ENCODE measurements at places on chromosomes 7 and 10.

- H3K27ac ChIP-seq, result no peak overlapping the region
- no peak overlapping the region for H3K4me3 ChIP-seq
- peaks cover 27% of the 10 kb centered on the region for H3K27me3 ChIP-seq
- no peaks in the 10 kb centered on the region for H3K36me3 ChIP-seq
- no peaks in the 10 kb centered on the region for H3K4me1 ChIP-seq
These were observed 29.9 kb downstream of the NKX2-3 start for GRCh38 chr10:99562631-99563030.

DNA sequence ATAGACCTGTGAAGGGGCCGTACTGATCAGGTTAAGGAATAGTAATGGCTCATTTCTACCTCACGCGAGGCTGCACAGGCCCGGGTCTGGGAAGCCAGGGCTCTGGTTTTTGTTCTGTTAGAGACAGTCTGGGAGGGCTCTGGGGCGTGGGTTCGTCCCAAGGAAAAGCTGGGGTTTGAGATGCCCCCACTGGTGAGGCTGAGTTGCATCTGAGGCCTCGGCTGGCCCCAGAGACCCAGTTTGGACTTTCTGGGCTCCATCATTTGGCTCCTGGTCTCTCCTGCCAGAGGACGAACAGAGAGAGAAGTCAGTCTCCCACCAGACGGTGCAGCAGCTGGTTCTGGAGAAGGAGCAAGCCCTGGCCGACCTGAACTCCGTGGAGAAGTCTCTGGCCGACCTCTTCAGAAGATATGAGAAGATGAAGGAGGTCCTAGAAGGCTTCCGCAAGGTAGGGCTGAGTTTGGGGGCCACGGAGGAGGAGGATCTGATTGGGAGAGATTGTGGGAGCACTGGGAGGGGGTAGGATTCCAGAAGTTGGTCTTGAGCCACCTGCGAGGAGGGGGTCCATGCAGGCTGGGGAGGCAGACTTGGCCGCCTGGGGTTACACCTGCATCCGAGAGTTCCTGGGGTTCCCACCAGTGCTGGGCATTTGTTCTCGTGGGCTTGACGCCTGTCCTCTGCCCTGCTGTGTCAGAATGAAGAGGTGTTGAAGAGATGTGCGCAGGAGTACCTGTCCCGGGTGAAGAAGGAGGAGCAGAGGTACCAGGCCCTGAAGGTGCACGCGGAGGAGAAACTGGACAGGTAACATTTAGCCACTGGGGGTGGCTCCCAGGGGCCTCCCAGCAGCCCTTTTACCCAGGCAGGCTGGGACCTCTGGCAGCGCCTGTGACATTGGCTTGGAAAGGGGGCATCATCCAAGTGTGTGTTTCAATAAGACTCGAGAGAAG lies 22.5 kb upstream of the BTBD16 start:
- H3K27ac ChIP-seq, result no peak overlapping the region
- H3K4me3 ChIP-seq, result no peak overlapping the region
- no peak for DNase-seq
- H3K36me3 ChIP-seq, result peaks cover 3% of the 10 kb centered on the region

DNA sequence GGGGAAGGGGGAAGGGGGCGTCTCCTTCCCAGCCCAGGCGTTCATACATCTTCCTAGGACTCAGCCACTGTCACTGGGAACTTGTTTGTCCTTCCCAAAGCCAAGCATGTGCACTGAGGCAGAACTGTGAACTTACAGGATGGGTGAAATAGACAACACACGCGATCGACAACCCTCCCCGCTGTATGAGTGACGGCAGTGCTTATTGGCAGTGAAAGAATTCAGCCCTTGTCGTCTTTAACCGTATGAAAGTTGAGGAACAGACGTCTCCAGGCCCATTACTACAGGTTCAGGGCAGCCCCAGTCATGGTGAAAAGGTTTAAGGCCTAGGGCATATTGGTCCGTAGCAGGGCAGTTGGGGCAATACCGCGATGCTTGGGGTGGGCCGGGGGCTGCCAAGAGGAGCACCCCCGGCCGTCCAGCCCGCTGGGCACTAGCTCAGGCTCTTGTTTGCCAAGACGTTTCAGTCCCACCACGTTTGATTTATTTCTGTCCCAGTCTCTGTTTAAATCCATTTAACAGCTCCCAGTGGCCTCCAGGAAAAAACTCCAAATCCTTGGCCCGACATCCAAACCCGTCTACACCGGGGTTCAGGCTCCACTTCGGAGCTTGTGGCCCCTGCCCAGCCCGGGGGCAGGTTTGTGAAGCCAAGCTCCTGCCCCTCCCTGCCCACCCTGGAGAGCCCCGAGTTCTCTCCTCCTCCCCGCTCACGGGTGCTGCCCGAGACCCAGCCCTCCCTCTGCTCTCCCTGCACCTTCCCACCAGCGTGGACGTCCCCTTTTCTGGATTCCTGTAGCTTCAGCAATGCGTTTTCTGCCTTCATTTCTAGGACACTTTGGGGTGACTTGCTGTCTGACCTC lies 159.8 kb downstream of the DNAJB6 start:
- H3K27ac ChIP-seq, result no peak overlapping the region
- H3K27me3 ChIP-seq, result peaks cover 16% of the 10 kb centered on the region
- no peak for DNase-seq
- H3K36me3 ChIP-seq, result no peaks in the 10 kb centered on the region
- no peaks in the 10 kb centered on the region for H3K4me1 ChIP-seq

DNA sequence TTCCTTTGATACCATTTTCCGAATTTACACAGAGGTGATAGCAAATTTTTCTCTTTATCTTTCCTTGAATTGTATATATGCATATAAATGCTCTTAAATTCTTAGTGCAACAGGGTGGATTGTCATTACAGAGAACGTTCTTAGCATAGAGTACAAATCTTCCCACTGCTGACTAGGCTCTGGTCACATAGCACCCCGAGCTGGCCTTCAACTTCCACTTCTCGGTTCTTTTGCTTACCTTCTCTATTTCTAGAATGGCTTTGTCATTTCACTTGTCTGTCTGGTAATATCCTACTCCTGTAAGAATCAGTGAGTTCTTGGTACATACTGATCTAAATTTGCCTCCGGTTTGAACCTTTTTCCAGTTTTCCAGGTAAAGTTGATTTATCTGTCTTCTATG lies 13.4 kb downstream of the ADIRF start:
- H3K4me1 ChIP-seq, result peaks cover 25% of the 10 kb centered on the region
- no peaks in the 10 kb centered on the region for H3K36me3 ChIP-seq
- no peak overlapping the region for H3K4me3 ChIP-seq
- no peak for DNase-seq
- H3K27ac ChIP-seq, result no peak overlapping the region
- H3K27me3 ChIP-seq, result no peaks in the 10 kb centered on the region

GRCh38 chr10:95451568-95452524 lies 109.3 kb downstream of the SORBS1 start:
- H3K4me3 ChIP-seq, result no peak overlapping the region
- DNase-seq, result no peak
- no peaks in the 10 kb centered on the region for H3K36me3 ChIP-seq
- no peak overlapping the region for H3K27ac ChIP-seq
- no peaks in the 10 kb centered on the region for H3K4me1 ChIP-seq
- peaks cover 4% of the 10 kb centered on the region for H3K27me3 ChIP-seq

GRCh38 chr10:110207805-110208613 lies 604 bp downstream of the MXI1 start:
- no peaks in the 10 kb centered on the region for H3K36me3 ChIP-seq
- H3K27me3 ChIP-seq, result peaks cover 13% of the 10 kb centered on the region
- H3K4me3 ChIP-seq, result peak overlapping the region; percentile 95
- H3K27ac ChIP-seq, result peak overlapping the region; percentile 71
- DNase-seq, result peak; percentile 13

- peak overlapping the region; percentile 67 for H3K4me3 ChIP-seq
- peaks cover 2% of the 10 kb centered on the region for H3K27me3 ChIP-seq
- peaks cover 36% of the 10 kb centered on the region for H3K4me1 ChIP-seq
- peak overlapping the region; percentile 92 for H3K27ac ChIP-seq
These were observed 65.5 kb upstream of the SRPK2 start for GRCh38 chr7:105454095-105454747.

DNA sequence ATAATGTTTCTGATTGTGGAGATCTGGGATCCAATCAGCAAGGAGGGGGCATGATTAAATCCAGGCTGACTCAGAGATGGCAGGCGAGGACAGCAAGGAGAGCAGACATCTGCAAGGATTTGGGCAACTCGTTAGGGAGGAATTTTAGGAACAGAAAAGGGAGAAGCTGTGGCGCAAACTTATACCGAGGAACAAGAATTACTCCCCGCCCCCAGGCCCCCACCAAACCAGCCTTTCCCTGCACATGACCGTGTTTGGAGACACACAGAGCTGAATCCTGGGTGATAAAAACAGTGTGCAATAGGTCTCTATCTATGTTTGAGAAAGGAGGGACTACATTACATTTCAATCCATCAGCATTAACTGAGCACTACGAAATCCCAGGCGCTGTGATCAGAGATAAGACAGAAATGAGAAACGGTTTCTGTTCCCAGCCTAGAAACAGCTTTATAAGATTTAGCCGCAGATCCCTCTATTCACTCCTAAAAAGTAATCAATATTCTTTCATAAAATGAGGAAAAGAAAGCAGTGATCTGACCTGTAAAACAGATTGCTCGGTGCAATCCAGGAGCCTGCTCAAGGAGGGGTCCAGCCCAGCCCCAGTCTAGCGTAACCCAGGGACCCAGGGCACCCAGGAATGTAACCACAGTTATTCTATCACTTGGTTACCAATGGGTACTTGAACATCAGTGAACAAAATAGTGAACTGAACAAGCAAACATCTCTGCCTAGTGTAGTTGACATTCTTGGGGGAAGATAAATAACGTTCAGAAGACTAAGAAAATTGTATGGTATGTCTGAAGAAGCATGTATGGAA lies 37.2 kb upstream of the RAPGEF5 start:
- H3K4me3 ChIP-seq, result peak overlapping the region; percentile 29
- H3K4me1 ChIP-seq, result peaks cover 37% of the 10 kb centered on the region

- no peaks in the 10 kb centered on the region for H3K27me3 ChIP-seq
- H3K36me3 ChIP-seq, result no peaks in the 10 kb centered on the region
- no peak overlapping the region for H3K4me3 ChIP-seq
- peaks cover 31% of the 10 kb centered on the region for H3K4me1 ChIP-seq
- no peak for DNase-seq
These were observed 91.2 kb upstream of the PARD3 start for GRCh38 chr10:34906067-34906965.

DNA sequence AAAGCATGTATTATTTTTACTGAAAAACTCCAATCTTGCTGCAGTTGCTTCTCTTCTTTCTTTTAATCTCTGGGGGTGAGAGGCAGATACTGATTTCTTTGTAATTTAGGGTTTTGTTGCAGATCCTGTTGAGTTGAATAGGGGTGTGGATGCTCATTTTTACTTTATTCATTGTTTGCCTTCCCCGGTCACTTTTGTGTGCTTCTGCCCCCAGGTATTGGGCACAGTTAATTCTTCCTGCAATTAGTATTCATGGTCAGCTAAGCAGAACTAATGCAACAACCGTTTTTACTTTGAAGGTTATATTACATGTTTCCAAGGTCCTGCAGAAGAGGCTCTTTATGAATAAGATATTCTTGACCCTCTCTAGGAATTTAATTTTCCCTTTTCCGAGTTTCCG lies 96.4 kb downstream of the BUB3 start:
- no peaks in the 10 kb centered on the region for H3K4me1 ChIP-seq
- no peak for DNase-seq
- H3K27ac ChIP-seq, result no peak overlapping the region
- no peaks in the 10 kb centered on the region for H3K36me3 ChIP-seq
- H3K27me3 ChIP-seq, result peaks cover 1% of the 10 kb centered on the region

DNA sequence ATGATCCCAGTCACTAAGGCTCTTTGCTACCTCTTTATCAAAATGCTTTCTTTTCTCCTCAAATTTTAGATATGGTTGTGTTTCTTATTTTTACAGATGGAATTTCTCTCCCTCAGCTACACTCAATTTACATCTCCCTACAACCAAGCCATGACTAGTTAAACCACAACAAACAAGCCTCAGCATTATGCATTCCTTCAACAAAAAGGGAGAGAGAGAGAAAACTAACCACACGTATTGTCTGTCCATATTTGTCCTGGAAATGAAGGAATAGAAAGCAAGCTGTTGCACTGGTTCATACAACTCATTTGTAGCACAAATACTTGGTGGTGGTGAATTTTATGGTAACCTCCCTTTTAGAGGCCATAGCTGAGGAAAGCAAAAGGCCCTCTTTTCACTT lies 286.4 kb downstream of the AHR start:
- no peaks in the 10 kb centered on the region for H3K36me3 ChIP-seq
- H3K4me3 ChIP-seq, result no peak overlapping the region
- no peak overlapping the region for H3K27ac ChIP-seq
- peak; percentile 10 for DNase-seq
- peaks cover 33% of the 10 kb centered on the region for H3K4me1 ChIP-seq

DNA sequence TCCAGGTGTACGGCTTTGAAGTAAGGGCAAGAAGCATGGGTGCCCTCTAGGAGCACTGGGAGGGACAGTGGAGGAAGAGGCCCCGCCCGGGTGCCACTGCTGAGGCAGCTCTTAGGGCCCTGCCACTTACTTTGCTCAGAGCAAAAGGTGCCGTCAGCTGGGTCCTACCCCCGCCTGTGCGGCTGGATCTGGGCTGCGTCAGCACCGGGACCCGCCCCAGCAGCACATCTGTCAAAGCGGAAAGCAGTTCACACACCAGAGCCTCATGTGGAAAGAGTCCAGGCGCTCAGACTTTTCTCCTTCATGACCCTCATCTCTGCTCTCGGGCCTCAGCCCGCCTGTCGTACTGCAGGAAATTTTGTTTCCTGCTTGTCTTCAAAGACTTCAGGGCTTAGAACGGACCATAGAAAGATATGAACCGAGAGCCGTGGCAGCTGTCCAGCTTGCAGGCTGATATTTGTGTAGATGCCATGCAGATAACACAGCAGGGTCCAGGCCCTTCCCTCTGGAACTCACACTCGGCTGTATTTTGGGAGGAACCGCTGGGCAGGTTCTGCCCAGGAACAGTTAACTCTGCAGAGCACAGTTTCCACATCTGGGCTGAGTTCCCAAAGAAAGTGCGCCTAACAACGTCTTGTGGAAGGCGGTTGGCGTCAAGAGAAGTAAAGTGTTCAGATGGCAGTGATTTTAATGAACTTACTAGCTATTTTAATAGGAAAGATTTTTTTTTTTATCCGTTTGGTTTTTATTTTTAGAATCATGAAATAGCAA lies 44.3 kb upstream of the PRKAR1B start:
- H3K27ac ChIP-seq, result no peak overlapping the region
- H3K36me3 ChIP-seq, result peaks cover 17% of the 10 kb centered on the region
- H3K4me3 ChIP-seq, result no peak overlapping the region
- no peak for DNase-seq
- H3K27me3 ChIP-seq, result peaks cover 4% of the 10 kb centered on the region
- no peaks in the 10 kb centered on the region for H3K4me1 ChIP-seq

DNA sequence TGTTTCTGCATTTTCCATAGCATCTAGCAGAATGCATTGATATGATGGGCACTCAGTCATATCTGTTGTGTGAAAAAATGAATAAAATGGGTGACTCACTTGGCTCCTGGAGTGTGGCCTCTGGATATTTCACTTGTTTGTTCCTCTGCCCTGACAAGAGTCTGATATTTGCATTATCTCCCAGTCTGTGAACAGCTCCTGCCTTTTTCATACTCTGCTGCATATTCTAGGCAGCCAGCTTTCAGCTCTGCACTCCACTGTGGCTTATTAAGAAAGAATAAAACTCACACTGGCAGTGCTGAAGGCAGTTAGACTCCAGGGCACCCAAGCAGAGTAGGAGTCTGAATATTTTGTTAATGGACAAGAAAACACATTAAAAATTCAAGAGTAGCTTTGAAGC lies 623.9 kb downstream of the SORCS1 start:
- no peak overlapping the region for H3K27ac ChIP-seq
- DNase-seq, result peak; percentile 13
- H3K36me3 ChIP-seq, result no peaks in the 10 kb centered on the region
- peaks cover 20% of the 10 kb centered on the region for H3K4me1 ChIP-seq
- no peak overlapping the region for H3K4me3 ChIP-seq

GRCh38 chr10:84158061-84158460 lies 15.5 kb upstream of the GPR15LG start:
- no peak for DNase-seq
- H3K36me3 ChIP-seq, result peaks cover 6% of the 10 kb centered on the region
- H3K4me3 ChIP-seq, result no peak overlapping the region
- peaks cover 7% of the 10 kb centered on the region for H3K27me3 ChIP-seq
- no peaks in the 10 kb centered on the region for H3K4me1 ChIP-seq
- H3K27ac ChIP-seq, result no peak overlapping the region

Measured in HFFc6 (cell line).